ENCODE measurements at places on chromosomes 1 and 21.

DNA sequence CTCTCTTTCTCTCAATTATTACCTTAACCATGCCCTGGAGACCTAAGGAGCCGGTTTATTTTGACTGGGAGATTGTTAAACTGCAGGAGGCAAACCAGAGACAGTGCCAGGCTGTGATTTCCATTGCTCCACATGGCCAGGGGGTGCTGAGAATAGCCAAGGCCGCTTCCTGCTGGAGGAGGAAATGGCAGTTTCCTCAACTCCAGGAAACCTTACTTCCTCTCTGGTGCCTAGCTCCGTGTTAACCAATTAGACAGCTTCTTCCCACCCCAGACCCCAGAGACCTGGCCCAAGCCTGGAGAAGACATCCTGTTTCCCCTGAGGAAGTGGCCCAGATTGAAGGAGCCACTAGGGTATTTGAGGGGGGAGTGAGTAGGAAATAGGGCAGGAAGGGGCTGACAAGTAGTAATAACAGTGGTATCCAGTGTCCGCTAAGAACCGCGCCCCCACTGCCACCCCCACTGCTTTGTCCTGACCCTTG, 161.2 kb downstream of the PLPP3 start:
- no peak for DNase-seq

DNA sequence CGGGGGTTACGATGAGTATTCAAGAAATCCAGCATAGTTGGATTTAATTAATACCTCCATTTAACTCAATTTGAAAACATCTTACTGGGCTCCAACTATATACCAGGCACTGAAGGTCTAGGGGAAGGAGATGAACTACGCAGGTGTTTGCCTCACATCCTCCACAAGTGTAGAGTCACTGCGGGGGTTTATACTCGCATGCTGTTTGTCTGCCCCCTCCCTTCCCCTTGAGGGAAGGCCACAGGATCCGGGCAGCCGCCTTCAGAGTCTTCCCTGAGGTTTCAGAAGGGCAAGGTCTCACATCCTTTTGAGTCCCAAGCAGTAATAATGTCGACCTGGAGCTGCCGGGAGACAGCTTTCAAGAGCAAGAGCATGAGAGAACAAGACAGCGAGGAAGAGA, 142.4 kb upstream of the GALNT2 start:
- no peak for DNase-seq

DNA sequence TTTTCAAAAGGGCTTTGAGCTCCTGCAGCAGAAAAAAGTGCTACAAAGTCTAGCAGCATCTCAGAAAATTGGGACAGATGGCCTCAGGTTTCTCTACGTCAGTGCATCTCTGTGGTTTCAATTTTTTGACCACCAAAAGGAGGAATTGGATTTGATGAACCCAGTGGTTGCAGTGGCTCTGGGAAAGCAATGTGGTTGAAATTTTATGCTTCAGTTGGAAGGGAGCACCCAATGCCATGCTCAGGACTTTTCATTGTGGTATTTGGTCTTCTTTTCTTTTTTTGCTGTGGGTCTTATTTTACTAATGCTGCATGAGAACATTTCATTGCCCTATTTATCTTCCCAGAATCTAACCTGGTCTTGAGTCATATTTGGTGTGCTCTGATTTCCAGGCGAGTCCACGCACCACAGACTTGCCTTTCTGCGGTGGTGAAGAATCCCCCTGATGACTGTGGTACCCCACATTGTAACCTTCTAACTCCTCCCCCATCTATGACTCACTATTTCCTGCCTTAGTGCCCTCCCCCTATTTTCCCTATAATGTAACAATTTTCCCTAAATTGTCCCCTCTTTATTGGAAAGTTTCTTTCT, 56.7 kb downstream of the S1PR1 start:
- DNase-seq = peak; percentile 69

DNA sequence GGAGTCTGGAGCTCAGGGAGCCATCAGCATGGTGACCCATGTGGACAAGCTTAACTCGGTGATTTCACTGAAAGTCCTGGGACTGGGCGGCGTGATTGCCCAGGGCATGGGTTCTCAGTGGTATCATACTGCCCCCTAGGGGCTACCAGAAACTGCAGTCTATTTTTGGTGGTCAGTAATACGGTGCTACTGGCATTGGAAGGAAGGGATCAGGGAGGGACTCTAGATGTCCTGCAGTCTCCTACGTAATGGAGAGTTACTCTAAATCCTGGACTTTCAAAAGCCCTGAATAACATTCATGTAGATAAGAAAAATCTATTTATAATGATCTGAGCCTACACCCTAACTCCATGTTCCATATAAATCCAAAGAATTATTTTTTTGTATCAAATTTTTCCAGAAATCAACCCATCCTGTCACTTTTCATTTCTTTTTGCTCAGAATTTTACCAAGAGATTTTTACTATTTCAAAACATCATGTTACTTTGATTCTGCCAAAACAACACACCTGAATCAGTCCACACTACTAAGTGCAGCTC, 37.3 kb downstream of the PABPC4 start:
- peak; percentile 37 for DNase-seq

DNA sequence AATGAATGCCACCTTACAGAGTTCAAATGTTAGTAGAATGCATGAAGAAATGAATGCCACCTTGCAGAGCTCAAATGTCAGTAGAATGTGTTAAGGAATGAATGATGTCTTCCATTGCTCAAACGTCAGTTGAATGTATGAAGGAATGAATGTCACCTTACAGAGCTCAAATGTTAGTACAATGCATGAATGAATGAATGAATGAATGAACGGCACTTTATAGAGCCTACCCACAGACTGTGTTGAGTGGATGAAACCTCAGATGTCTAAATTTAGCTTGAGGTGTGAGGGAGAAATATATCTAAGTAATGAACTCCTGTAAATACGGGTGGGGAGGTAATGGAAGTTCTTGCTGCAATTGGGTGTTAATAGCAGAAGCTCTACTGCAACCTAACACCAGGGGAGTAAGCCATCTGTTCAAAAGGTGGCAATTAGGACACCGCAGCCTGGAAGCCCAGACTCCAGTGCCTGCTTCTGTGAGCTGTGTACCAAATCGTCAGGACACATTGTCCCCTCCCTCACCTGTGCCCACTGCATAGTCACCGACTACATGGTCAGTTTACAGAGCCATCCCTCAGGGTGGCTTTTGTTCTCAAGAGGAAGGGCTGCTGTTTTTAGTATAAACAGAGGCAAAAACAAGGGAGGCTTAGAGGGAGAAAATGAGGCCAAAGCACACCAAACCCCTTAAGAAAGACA, 26.7 kb downstream of the SUSD4 start:
- DNase-seq = no peak

All from activated naive CD4-positive, alpha-beta T cell treated with Interleukin-2 at 50 U/mL for 16 hours (primary cell).